ENCODE measurements at places on chromosomes 12 and 14.

GRCh38 chr12:87847147-87847546 lies 182.1 kb downstream of the C12orf50 start:
- DNase-seq: no peak

DNA sequence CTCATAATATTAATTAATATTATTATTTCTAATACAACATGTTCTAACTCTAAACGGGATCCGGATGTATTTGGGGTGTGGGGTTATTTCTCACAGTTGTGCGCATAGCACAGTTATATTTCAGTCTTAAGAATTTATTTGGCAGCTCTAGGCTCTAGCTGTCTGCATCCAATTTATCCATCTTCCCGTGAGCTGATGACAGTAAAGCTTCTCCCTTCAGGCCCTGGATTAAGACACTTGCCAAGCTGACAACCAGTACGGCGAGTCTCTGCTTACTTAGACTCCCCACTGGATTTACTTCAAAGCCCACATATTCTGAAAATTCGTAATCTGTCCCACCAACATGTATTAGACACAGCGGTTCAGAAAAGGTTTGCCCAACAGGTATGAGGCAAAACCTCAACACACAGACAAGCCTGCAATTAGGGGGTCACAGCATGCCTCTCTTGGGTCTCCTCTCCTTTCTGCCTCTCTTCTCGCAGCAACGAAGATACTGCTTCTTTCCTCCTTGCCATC lies 232.9 kb upstream of the TMTC1 start:
- DNase-seq: no peak

GRCh38 chr12:92156704-92157395 lies 11.2 kb upstream of the BTG1 start:
- no peak for DNase-seq

DNA sequence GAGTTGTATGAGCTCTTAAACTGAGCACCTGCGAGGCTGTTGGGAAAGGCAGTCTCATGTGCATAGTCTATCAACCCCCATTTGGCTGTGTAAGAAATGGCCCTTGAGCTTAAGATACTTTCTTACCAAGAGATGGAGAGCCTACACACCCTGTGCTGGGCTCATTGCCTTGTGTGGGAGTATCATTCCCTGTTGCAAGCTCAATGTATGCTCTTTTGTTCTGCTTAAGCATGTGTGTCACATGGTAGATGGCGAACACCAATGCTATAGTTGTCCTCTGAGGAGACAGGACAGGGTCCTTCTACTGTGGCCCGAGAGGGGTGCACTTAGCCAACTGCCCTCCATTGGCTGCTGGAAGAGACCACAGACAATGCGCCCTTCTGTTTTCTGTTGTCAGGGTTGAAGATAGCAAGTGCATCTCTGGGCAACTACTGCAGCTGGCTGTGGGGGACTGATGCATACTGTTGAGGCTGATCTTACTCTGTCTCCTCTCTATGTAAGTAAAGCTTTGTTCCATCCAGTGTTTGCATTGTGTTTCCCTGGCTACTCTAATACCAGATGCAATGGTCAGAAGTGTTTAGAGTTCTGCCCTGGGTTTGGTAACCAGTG lies 79.5 kb downstream of the PTPRB start:
- DNase-seq: no peak

- DNase-seq: no peak
Observed at GRCh38 chr12:13591059-13591458, 390.3 kb downstream of the GRIN2B start.

DNA sequence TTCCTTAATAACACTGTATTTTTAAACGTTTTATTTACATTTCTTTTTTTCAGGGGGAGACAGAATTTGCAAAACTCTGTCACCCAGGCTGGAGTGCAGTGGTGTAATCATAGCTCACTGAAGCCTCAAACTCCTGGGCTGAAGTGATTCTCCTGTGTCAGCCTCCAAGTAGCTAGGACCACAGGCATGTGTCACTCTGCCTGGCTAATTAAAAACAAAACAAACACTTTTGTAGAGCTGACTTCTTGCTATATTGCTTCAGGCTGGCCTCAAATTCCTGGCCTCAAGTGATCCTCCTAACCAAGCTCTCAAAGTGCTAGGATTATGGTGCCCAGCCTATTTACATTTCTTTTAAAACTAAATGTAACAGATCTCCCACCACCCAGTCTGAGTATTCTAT lies 12.7 kb downstream of the CPSF6 start:
- DNase-seq: no peak

DNA sequence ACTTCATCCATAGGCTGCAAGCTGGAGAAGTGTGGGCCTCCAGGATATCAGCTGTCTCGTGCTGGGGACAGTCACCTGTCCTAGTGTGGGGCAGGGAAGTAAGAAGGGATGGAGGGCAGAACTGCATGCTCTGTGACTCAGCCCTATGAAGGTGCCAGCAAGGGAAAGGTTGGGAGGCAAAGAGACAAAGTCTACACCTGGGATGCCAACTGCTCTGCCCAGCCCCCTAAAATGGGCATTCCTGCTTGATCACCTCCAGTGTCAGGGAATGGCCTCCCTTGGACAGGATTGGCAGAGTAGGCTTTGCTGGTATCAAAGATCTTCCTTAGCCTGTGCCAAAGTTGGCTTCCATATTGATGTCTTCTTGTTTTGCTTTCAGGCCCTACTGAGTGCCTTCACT lies 335.0 kb downstream of the BCL11B start:
- no peak for DNase-seq

- DNase-seq: no peak
Observed at GRCh38 chr14:94138251-94138650, 8.8 kb upstream of the IFI27L2 start.

DNA sequence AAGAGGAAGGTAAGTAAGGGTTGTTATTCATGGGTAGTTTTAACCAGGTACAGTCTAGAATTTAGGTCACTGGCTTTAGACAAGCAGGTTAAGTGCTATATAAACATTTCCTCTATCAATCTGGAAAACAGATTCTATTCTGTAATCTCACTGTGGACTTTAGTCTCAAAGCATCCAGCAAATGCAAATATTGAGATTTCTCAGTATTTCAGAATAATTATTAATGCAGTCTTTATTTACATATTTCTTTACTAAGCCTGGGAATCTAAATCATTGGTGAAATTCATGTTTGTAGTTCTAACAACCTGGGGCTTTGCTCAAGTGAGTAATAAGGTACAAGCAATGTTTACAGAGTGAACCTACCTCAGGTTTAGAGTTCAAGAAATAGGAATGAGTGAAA lies 61.9 kb downstream of the SLC41A2 start:
- no peak for DNase-seq

GRCh38 chr12:49853671-49854070 lies 10.8 kb upstream of the BCDIN3D start:
- no peak for DNase-seq

- no peak for DNase-seq
Observed at GRCh38 chr12:27226407-27226929, 17.6 kb upstream of the STK38L start.

DNA sequence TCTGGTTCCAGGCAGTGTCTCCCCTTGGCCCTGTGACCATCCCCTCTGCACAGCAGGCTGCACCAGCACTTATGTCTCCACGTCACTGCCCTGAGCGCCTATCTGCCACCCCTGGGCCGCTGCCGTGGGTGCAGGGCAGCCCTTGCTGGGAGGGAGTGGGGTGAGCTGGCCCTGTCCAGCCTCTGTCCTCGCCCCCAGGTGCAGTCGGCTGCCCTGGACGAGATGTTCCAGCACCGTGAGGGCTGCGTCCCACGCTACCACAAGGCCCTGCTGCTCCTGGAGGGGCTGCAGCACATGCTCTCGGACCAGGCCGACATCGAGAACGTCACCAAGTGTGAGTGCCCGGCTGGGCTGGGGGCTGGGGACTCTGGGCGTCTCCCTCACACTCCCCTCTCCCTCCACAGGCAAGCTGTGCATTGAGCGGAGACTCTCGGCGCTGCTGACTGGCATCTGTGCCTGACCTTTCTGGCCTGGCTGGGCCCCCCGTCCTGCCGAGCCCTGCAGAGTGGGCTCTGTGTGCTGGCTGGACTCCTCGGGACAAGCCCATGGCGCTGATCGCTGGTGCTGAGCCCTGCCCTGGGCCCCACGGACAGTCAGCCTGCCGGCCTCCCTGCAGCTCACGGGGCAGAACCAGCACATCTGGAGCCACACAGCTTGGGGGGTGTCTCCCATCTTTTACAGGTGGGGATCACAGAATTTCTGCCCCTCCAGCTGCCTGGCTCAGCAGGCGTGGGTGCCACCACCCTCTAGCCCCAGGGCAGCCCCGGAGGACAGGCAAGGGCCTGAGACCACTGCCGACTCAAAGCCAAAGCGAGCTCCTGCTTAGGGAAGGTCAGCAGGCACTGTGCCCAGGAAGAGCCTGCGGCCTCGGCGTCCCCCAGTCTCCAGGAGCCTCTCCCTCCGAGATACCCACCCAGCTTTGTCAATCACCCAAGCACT lies 7.9 kb upstream of the PUS1 start:
- DNase-seq: no peak

DNA sequence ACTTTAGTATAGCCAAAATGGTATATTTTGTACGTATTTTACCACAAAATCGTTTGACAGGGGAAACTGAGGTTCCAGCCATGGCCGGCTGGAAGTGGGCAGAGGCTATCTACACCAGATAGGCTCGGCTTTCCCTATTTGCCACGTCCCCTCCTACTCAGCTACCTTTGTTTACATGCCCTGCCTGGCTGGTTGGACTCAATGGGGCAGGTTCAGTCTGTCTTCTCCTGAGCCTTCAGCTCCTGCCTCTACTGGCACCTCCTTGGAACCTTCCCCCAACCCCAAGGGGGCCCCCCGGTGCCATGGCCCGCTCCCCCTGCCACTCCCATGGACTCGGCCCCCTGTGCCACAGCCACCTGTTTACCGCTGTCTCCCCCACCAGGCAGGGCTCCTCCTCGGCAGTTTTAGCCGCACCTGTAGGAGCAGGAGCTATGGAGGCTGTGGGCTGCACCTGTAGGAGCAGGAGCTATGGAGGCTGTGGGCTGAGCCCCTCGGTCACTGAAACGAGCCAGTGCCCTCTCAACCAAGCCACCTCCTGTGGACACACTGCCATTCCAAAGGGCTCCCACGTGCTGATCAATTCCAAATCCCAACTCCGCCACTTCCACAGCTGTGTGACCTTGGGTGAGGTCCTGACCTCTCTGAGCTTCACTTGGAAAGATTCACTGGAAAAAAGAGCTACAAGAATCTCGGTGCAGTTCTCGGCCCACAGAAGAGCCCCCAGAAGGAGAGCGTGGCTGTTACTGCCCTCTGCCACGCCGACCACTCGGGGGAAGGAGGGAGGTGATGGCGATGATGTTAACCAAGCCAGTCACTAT lies 62.2 kb downstream of the NCOR2 start:
- DNase-seq: no peak

Measured in NT2/D1 (cell line).